Stimulated activated CD8-positive, alpha-beta memory T cell treated with anti-CD3 and anti-CD28 coated beads, Interleukin-12 subunit alpha, Interleukin-12 subunit beta, amount 100 ng/mL, for 4 hours (primary cell): ENCODE measurements at places on chromosomes 3 and 15.

- no peak for DNase-seq
Measured at GRCh38 chr15:101495334-101496197, 6.1 kb upstream of the PCSK6 start.

DNA sequence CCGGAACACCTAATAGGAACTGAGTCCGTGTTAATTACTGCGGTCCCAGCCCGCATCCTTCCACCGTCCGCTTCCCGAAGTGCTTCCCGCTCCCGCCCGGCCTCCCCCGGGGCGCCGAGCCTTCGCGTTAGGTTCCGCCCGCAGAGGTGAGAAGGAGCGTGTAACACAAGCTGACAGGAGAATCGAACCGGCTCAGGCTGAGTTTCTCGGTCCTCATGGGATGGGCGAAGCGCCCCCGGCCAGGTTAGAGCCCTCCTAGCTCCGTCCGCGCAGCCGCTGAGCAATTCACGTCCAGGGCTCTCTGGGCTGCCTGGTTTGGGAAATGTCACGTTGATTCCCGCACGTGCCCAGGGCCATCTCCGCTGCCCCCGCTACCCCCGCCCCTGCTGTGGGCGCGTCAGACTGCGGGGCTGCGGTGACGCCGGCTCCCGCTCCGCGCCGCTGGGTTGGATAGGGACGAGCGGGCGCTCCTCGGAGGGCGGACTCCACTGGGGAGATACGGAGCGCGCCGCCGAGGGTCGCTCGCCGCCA is 954 bp downstream of the CLDN11 start:
- DNase-seq = no peak

DNA sequence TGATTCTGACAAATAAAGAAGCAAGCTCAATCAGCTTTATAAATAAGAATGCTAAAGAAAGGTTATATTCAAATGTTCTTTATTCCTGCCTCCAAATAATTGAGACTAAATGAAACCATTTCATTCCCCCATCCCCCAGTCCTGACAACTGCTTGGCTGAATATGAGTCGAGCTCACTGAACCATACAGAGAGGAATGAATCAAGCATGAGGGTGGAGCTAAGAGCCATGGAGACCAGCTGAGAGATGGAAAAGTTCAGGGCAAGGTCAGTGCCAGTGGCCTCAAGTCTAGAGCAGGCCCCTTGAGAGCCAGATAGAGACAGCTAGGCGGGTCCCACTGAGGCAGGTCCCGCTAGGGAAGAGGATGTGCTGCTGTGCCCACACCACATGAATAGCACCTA is 188.7 kb upstream of the EIF1B start:
- DNase-seq = no peak

GRCh38 chr3:5437783-5438323 is 250.3 kb downstream of the EDEM1 start:
- no peak for DNase-seq

DNA sequence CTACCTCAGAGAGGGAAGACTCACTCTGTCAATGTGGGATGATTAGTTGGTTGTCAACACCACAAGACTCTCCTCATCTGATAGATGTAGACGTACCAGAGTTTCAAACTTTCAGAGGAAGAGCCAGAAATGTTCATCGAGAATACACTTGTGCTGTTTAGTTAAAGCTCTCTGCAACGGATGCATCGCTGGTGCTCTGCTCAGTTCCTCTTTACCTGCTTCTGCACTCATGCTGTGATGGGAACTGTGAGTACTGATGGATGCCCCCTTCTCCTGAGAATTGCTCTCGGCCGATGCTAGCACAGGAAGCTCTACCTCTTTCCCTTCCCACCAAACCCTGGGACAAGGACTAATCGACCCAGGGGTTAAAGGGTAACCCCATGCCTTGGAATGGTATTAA is 51.8 kb upstream of the CCDC54 start:
- DNase-seq = no peak

- no peak for DNase-seq
Measured at GRCh38 chr15:59244337-59244736, 37.7 kb downstream of the LDHAL6B start.

GRCh38 chr15:98131924-98132323 is 171.4 kb downstream of the ARRDC4 start:
- DNase-seq = no peak

DNA sequence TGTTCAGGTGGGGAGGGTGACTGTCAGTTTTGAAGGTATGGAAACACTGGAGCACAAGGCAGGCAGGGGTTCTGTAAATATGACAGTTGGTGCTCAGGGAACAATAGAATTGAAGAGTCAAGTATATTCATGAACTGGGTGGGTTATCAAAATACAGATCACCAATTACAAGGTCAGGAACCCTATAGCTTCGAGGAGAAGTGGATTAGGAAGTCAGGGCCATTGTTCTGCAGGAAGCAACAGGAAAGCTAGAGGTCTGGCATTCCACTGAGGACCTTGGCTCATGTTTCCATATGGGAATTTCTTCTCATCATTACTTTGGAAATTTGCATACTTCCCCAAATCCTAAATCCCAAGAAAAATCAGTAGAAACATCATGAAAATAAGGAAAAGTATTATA is 125.9 kb downstream of the MYRIP start:
- DNase-seq = no peak

DNA sequence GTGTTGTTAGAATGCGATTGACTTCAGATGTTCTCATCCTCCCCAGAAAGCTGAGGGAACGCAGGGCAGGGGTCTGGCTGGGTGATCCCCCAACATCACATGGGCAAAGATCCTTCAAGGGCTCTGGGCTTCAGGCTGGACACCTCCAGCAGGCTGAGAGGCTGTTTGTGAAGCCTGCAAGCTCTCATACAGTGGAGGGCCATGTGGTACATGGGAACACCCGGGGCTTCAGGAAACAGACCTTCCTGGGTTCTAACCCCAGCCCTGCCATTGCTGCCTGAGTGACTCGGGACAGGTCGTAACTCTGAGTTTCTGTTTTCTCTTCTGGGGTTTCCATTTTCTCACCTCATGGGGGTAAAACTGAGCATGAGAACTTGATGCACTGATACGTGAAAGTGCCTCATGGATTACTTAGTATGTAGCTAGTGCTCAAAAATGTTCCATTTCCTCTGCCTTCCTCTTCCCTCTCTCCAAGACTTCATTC is 81.2 kb downstream of the TLE3 start:
- no peak for DNase-seq

DNA sequence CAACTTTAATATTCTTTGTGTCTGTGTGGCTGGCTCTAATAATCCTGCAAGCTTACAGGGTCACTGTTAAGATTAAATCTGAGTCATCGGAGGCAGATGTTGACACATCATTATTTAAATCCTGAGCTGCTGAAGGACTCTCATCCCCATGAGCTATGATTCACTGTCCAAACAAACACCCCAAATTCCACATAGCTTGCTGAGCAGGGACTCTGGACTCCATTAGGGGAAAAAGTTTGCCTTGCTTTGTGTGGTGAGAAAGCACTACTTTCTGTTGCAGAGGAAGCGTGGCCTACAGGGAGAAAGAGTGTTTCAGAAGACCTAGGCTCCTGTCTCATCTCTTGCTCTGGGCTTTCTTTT is 213.7 kb downstream of the PDCD6IP start:
- DNase-seq = no peak
